Omental fat pad (tissue), 4 donors: ENCODE measurements at places on chromosomes 3 and 15.

- no peak for DNase-seq
These were observed 74.6 kb downstream of the ITGB5 start for GRCh38 chr3:124812291-124813265.

DNA sequence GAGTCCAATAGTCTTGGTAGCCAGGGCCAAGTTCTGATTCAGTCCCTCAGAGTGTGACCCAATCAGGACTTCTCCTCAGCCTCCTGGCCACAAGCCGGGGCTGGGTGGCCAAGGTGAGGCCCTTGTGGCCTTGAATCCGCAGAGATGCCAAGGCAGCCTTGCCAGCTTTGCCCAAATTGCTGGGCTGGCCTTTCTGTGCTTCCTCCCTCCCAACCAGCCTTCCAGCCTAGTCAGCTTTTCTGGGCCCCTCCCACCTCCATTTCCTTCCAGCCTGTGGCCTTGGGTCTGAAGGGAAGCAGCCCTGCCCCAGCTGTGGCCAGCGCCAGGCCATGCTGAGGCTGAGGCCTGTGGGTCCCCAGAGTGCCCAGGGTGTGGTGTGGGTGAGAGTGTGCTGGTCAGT is 34.3 kb upstream of the ANKDD1A start:
- DNase-seq, result no peak

GRCh38 chr3:25069970-25070369 is 358.1 kb upstream of the RARB start:
- no peak for DNase-seq

GRCh38 chr15:93987068-93987467 is 244.3 kb upstream of the MCTP2 start:
- no peak for DNase-seq

- DNase-seq, result no peak
These were observed 12.6 kb downstream of the LIMD1 start for GRCh38 chr3:45606991-45607712.

DNA sequence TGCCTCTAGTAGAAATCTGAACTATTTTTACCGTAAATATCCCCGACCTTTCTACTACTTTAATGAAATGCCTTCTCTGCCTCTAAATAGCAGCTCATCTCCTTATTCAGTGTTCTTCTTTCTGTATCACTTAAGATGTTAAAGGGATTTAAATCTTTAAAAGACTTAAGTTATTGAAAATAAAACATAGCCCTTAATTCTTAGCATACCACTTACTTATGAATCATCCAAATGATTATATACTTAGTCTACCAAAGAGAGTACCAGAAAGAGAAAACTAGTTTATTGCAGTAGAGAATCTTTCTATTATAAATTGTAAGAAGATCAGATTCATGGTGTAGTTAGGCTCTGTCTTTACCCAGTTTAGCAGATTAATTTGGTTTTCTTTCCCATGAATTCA is 802.0 kb downstream of the TBL1XR1 start:
- DNase-seq, result no peak

DNA sequence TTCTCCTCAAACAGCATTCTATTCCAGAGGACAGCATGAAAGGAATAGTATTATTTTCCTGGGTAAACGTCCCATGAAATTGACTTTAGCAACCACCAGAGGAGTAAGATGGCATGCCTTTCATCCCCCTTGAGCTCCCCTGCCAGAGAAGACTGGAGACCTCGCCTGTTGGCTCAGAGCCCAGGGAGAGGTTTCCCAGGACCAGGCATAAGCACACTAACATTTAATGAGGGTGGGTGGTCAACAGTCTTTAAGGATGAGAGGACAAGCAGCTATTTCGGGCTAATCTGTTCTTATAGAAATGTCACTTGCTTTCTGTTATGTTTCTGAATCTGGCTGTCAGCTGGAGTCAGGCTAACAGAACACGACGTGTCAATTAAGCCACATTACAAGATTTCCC is 390.5 kb downstream of the GABRG3 start:
- DNase-seq, result no peak

- DNase-seq, result no peak
These were observed 82.7 kb upstream of the SOX2 start for GRCh38 chr3:181629029-181629428.

- no peak for DNase-seq
These were observed 145.9 kb downstream of the APBA2 start for GRCh38 chr15:29031502-29032228.

DNA sequence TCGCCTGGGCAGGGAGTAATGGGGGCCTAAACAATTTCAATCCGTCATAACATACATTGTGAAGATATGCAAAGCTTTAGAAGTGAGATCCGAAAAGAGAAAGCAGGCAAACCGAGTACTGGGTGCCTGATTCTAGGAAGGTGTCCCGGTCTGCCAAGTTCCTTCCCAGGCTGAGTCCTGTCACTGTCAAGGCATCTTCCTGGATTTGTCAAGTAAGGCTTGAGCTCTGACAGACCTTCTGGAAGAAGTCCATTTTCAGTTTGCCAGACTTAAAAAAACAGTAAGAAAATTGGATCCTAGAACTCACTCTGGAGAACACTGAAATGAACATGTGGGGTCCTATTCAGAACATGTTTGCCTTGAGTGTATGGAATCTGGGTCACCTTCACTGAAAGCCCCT is 253.9 kb downstream of the RORA start:
- DNase-seq, result no peak

- DNase-seq, result no peak
These were observed 819 bp downstream of the KLHL40 start for GRCh38 chr3:42685891-42686820.

DNA sequence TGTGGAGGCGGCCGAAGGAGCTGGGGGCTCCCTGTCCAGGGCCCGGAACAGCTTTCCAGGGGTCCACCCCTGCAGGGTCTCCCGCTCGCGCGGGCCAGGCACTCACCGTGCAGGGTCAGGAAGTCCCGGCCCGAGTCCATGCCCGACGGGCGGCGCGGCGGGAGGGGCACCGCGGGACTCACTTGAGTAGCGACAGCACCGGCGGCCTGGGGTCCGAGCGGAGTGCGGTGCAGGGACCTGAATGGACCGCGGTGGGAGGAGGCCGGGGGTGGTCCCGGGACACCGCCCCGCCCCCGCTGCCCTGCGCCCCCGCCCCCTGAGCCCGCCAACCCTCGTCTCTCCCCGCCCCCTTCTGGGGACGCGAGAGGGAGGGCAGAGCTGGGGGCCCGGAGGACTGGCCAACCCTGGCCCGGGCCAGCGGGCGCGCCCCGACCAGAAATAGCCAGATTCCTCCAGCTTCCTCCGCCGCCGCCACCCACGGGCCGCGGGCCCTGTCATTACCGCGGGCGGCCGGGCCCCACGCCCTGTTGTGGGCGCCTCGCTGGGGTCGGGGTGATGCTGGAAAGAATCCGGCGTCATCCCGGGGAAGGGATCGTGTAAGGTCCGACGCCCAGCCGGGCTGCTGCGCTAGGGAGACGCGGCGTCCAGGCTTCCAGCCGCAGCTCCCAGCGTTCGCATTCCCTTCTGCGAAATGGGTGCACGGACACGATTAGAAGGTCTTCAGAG is at the start of gene PLCD1:
Gene PLCD1 (minus strand): TSS at position 243 of the 726 bp plus-strand sequence. CDS start 103 bp downstream, at position 140.
- DNase-seq, result no peak

- no peak for DNase-seq
These were observed 223.5 kb upstream of the TTC14 start for GRCh38 chr3:180378496-180378895.

DNA sequence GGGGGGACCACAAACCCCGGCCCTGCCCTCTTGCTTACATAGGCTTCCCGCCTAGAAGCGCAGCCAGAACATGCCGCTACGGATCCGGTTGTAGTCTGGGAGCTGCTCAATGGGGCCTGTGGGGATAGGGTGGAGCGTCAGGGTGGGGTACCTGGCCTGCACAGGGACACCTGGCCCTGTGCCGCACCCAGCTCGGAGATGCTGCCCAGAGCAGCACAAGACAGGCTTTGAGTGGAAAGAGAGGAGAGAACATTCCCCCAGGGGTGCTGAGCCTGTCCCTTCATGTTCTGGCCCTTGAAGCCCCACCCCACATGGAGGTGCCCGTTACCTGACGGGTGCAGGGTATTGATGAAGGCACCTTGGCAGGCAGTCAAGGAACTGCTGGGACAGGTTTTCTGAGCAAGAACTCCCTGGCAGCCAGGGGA is 4.0 kb upstream of the COL7A1 start:
- DNase-seq, result no peak

GRCh38 chr15:90987561-90988141 is 6.7 kb downstream of the PRC1 start:
- no peak for DNase-seq

DNA sequence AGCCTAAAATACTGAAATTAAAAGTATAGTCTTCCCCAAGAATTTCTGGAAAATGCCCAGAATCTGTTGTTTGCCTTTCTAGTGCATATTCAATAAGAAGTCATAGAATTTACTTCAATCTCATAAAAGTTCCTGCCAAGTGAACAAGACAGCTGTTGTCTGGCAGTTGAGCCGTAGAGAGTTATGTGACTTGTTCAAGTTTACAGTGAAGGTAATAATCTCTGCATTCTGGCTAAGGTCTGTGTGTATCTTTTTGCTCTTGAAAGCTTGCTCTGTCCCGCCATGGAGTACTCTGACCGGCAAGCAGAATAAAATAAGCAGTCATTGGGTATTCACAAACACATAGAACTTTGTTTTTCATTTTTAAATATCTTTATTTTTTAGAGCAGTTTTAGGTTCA is 77.8 kb downstream of the GHSR start:
- no peak for DNase-seq

GRCh38 chr3:13931172-13931571 is 51.3 kb upstream of the WNT7A start:
- DNase-seq, result no peak

DNA sequence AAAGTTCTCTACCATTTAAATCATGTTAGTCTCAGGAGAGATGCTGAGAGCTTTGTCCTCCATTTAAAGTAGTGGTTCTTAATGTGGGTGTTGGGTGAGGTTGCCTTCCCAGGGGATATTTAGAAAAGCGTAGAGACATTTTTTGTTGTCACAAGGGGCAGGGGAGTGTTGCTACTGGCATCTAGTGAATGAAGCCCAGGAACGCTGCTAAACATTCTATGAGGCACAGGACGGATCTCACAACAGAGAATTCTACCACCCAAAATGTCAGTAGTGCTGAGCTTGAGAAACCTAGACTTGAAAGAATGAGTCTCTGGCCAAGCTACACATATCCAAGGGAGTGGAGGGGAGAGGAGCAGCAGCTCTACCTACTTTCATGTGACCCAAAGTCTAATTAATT is 60.7 kb upstream of the CTNNB1 start:
- no peak for DNase-seq

- no peak for DNase-seq
These were observed 9.7 kb upstream of the EIF1B start for GRCh38 chr3:40299721-40300335.

- no peak for DNase-seq
These were observed 89.4 kb downstream of the KCNAB1 start for GRCh38 chr3:156209631-156210335.

DNA sequence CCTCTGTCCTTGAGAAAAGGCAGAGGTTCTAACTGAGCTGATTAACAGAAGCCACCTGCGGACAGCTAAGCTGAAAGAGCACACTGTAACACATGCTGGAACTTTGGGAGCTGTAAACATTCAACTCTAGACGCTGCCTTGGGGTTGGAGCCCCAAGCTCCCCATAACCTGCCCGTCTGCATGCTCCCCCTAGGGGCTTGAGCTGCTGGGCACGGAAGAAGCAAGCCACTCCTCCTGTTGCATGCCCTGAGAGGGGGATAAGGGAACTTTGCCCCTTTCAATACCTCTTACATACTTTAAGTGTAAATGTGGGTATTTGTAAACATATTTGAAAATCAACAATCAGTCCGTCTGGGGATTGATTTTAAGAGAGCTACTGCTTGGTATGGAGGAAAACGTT is 188.4 kb downstream of the ADAMTSL3 start:
- no peak for DNase-seq

DNA sequence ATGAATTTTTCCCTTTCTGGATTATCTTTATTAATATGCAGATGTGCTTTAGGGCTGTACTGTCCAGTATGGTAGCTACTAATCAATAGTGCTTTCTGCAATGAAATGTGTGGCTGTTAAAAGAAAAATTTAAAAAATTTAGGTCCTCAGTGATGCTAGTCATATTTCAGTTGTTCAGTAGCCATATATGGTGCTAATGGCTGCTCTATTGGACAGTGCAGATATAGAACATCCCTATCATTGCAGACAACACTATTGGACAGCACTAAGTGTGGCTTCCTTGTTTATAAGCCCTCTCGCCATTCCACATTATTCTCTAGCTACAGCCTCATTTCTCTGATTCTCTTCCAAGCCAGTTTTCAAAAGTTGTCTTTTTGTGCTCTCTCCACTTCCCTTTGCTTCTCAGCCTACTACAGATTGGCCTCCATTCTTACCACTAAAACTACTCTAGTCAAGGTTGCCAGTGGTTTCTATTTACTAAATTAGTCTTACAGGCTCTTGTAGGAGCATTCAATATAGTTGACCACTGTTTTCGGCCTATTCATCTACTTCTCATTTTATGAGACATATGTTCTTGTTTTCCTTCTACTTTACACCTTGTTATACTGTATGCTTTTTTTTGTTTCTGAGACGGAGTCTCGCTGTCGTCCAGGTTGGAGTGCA is 9.5 kb downstream of the MAPK6 start:
- DNase-seq, result no peak

- DNase-seq, result peak; percentile 70
These were observed 65.3 kb downstream of the KLF13 start for GRCh38 chr15:31391687-31392671.

DNA sequence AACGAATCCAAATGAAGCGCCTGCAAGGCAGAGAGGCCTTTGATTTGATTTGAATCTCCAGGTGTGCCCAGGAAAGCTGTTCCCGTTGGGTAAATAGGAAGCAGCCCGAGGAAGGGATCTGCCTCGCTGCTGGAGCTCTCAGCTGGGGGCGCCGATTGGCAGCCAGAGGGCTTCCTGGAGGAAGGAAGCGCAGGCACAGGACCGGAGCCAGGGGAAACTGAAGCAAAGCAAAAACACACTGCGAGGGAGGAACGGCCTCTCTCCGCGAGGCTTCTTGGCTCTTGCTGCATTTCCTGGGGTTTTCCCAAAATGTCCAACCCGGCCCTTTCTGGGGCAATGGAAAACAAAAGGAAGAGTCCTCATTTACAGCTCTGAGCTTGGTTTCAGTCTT is 80.3 kb downstream of the TMEM266 start:
- DNase-seq, result no peak

- DNase-seq, result no peak
These were observed 472.8 kb downstream of the SHQ1 start for GRCh38 chr3:72375237-72376076.
